Endothelial cell of umbilical vein (primary cell): ENCODE measurements at places on chromosomes 11 and 22.

DNA sequence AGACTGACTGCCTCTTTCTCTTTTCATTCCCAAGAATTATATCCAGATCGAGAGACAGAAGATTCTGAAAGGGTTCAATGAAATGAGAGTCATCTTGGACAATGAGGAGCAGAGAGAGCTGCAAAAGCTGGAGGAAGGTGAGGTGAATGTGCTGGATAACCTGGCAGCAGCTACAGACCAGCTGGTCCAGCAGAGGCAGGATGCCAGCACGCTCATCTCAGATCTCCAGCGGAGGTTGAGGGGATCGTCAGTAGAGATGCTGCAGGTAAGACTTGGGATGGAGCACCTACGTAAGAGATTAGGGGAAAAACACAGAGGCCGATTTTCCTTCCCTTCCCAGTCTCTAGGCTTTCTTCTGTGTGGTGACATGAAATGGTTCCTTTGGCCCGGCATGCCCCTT is 8.7 kb downstream of the TRIM22 start:
- H3K27me3 ChIP-seq = no peaks in the 10 kb centered on the region
- H3K4me1 ChIP-seq = no peaks in the 10 kb centered on the region
- H3K27ac ChIP-seq = no peak overlapping the region
- H3K4me3 ChIP-seq = no peak overlapping the region
- H3K36me3 ChIP-seq = peaks cover 19% of the 10 kb centered on the region
- DNase-seq = no peak

- H3K36me3 ChIP-seq = no peaks in the 10 kb centered on the region
- H3K4me1 ChIP-seq = peaks cover 5% of the 10 kb centered on the region
- no peak overlapping the region for H3K27ac ChIP-seq
- H3K4me3 ChIP-seq = no peak overlapping the region
- DNase-seq = no peak
- no peaks in the 10 kb centered on the region for H3K27me3 ChIP-seq
Observed at GRCh38 chr11:60769811-60770210, 13.1 kb downstream of the MS4A15 start.

- no peak for DNase-seq
- peaks cover 8% of the 10 kb centered on the region for H3K4me1 ChIP-seq
- no peak overlapping the region for H3K4me3 ChIP-seq
- peaks cover 3% of the 10 kb centered on the region for H3K27me3 ChIP-seq
- H3K27ac ChIP-seq = no peak overlapping the region
Observed at GRCh38 chr11:46322759-46323158, 24.5 kb upstream of the DGKZ start.

DNA sequence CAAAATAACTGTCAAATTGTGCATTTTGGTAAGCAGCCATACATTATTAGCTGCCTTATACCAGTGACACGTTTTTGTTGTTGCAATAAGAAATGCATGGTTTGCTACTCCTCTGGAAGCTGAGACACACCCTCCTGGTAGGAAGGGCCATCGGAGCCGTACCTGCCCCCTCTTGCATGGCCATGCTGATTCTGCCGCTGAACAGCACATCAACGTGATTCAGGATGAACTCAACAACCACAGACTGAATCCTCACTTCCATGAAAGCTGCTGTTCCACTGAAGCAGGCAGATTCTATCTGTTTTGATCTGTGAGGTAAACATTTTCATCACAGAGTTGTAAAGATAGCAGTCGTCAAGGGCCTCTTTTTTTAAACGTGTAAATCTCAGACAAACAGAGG is 38.6 kb upstream of the TP53AIP1 start:
- H3K36me3 ChIP-seq = no peaks in the 10 kb centered on the region
- H3K27ac ChIP-seq = no peak overlapping the region
- no peaks in the 10 kb centered on the region for H3K4me1 ChIP-seq
- no peaks in the 10 kb centered on the region for H3K27me3 ChIP-seq

DNA sequence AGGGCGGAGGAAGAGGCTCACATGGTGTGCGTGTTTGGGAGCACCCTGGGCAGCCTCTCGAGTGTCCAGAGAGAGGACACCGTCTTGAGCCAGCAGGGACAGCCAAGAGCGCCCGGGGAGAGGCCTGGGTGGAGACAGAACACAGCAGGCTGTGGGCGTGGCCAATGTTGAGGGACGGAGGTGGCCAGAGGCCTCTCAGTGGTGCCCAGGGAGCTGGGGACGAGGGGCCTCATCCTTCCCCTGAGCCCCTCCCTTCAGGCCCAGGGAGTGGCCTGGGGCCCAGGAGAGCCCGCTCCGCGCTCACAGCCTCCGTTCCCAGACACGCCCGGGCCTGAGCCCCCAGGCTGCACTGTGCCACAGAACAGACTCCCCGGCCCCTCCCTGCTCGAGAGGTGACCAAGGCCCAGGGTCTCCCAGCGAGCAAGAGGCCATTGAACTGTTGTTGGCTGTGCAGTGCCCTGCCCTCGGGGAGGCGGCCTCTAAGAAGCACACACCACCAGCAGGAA is 48.4 kb downstream of the CDKN1C start:
- no peaks in the 10 kb centered on the region for H3K36me3 ChIP-seq
- H3K4me1 ChIP-seq = no peaks in the 10 kb centered on the region
- H3K4me3 ChIP-seq = no peak overlapping the region
- DNase-seq = no peak

DNA sequence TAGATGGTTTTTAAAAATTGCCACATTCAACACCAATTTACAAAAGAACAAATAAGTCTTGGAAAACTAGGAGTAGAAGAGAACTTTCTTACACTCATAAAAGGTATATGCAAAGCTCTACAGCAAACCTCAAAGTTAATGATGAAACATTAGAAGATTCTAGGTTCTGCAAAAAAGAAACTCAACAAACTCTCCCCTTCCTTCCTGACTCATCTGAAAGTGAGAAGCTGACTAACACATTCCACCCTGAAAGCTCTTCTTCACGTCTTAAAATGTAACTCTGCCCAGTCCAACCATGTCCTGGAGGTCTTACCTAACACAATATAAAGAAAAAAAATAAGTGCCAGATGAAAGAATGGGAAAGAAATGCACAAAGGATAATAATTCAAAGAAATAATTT is 218.9 kb upstream of the ISX start:
- no peak overlapping the region for H3K4me3 ChIP-seq
- DNase-seq = no peak
- no peak overlapping the region for H3K27ac ChIP-seq
- H3K27me3 ChIP-seq = no peaks in the 10 kb centered on the region
